ENCODE measurements at places on chromosomes 7 and 10.

GRCh38 chr10:75469006-75469616, 37.7 kb downstream of the LRMDA start:
- no peak for DNase-seq

- DNase-seq, result peak; percentile 54
Measured at GRCh38 chr7:128910569-128910945, at the start of gene KCP. Gene KCP, minus strand, starts transcription at chr7:128910709. Its CDS starts 33 bp downstream, at chr7:128910676.

GRCh38 chr7:25954395-25954794, 197.6 kb upstream of the NFE2L3 start:
- no peak for DNase-seq

GRCh38 chr10:51937308-51938140, 238.1 kb upstream of the CSTF2T start:
- DNase-seq, result no peak

DNA sequence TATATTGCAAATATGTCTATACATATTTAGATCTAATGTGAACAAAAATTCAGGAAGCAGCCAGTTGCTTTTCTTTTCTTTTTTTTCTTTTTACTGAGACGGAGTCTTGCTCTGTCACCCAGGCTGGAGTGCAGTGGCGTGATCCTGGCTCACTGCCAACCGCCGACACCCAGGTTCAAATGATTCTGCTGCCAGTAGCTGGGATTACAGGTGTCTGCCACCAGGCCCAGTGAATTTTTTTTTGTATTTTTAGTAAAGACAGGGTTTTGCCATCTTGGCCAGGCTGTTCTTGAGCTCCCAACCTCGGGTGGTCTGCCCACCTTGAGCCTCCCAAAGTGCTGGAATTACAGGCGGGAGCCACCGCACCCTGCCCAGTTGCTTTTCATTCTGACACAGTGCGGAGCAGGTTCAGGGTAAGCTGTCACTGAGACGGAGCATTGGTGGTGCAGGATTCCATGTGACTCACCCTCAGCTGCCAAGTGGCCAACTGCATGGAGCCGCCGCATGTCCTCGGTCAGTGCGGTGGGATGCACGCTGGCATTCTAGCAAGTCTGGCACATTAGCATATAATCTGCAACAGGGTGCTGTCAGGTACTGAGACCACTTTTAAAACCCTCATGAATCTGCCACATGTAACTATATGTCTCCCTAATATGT, 362.7 kb downstream of the DNAJB6 start:
- DNase-seq, result no peak

- DNase-seq, result no peak
Measured at GRCh38 chr7:70574970-70575799, 556.8 kb upstream of the GALNT17 start.

GRCh38 chr10:59580026-59580863, 129.4 kb downstream of the SLC16A9 start:
- no peak for DNase-seq

GRCh38 chr10:79047875-79048638, 20.7 kb upstream of the ZMIZ1 start:
- DNase-seq, result no peak

DNA sequence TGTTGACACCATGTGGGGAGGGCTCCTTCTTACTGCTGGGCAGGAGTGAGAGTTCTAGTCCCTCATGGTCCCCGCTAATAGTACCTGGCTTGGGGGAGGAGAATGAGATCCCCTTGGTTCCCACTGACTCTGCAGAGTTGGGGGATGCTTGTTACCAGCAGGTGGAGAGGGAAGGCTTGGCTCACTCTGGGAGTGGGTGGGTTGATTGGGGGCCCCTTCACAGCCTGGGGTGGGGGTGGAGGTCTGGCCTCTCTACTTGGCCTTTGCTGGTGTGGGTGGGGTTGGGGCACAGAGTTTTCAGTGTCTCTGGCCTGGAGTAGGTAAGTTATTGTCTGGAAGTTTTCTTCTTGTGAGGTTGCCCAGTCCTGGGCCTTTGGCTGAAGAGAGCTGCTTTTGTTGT, 31.9 kb downstream of the ADCY1 start:
- DNase-seq, result no peak

GRCh38 chr10:12349629-12350166, 351 bp downstream of the CAMK1D start:
- DNase-seq, result no peak

DNA sequence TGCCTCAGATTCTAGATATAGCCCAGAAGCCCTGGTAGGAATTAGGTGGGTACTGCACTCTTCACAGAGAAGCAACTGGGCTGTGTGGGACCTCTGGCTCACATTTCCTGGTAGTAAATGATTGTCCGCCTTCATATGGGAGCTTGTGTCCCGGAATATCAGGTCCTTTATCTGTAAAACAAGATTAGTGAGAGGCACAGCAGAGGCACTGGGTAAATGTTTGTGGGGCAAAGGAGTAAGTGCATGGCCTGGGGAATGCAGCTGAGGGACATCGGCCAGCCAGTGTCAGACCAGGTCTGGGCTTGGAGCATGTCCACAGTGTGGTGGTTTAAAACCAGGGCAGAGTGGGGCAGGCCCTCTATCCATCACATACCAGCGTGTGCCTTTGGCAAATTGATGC, 323.3 kb upstream of the ZMIZ1 start:
- no peak for DNase-seq

- no peak for DNase-seq
Measured at GRCh38 chr7:28725045-28725642, 233.0 kb downstream of the TRIL start.

DNA sequence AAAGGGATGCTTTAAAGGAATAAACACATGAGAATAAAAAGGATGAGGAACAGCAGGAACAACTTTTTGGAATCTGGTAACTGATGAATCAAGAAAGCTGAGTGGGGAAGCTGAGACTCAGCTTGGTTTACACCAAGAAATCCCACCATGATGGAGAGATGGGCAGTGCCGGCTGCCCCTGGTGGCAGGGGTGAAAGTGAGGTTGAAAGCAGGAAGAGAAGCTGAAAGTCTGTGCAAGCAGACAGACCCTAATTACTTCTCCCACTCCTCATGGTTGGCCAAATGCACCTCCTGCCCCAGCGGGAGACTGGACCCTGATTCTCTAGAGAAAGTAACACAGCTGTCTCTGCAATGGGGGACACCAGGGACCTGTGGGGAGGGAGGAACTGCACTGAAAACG, 57.6 kb upstream of the NANOS1 start:
- DNase-seq, result peak; percentile 23

GRCh38 chr7:108596560-108596959, 26.9 kb downstream of the DNAJB9 start:
- no peak for DNase-seq

DNA sequence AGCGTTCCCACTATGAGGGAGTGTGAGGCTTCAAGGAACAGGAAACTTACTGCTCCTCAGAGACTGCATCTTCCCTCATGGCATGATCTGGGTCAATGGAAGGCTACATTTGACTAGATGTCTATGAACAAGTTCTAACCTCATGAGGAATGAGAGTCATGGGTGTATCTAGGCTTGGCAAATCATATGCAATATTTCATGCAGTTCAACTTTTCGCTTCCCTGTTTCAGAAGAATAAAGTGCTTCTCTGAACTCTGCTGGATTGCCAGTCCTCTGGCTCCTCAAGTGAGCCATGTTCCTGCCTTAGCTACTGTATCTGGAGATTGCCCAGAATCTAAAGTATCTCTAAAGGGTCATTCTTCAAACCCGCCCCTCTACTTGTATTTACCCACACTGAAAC, 54.3 kb upstream of the SEMA3A start:
- DNase-seq, result no peak
